ENCODE measurements at places on chromosomes 5 and 9. TPM values are rescaled to one million over a fixed set of nuclear protein-coding genes. Genes with fewer than 3 reads are reported as not detected.

Gene SPATA31E1
- total RNA-seq, result not detected

Gene CTXN3
- not detected for total RNA-seq

Gene BNC2
- 4.7 TPM for total RNA-seq

Gene TSSK1B
- total RNA-seq, result not detected

Gene MARCOL
- total RNA-seq, result not detected

Gene TCF7
- 20.7 TPM for total RNA-seq

Gene S100Z
- not detected for total RNA-seq

Gene RANBP17
- total RNA-seq, result 3.0 TPM

Gene SPEF2
- 1.3 TPM for total RNA-seq

Gene FOXD4
- total RNA-seq, result 0.58 TPM

Gene ERCC6L2
- total RNA-seq, result 10.9 TPM

Gene ADGRV1
- 0.76 TPM for total RNA-seq

Gene PCDHB10
- total RNA-seq, result 0.05 TPM

Gene STPG3
- total RNA-seq, result not detected

Measured in A549 treated with DMSO at 1 μM for 4 hours (cell line).